ENCODE measurements at places on chromosomes 12 and 14.

DNA sequence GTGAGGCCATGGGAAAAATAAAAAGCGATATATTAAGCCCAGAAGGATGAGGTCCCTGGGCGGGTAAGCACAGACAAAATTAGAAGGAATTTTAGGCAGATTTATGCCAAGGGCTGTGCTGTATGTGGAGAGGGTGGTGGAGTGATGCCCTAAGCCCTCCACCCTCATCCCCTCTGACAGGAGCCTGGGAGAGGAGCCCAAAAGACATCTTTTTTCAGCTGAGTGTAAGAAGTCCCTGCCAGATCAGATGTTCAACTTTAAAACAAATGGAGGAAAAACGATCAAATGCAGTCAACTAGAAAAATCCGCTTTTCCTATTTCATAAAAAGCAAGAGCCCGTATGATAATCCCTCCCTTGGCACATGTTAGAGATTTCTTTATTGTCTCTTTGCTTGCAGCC lies 47.7 kb upstream of the NRXN3 start:
- no peak for DNase-seq

DNA sequence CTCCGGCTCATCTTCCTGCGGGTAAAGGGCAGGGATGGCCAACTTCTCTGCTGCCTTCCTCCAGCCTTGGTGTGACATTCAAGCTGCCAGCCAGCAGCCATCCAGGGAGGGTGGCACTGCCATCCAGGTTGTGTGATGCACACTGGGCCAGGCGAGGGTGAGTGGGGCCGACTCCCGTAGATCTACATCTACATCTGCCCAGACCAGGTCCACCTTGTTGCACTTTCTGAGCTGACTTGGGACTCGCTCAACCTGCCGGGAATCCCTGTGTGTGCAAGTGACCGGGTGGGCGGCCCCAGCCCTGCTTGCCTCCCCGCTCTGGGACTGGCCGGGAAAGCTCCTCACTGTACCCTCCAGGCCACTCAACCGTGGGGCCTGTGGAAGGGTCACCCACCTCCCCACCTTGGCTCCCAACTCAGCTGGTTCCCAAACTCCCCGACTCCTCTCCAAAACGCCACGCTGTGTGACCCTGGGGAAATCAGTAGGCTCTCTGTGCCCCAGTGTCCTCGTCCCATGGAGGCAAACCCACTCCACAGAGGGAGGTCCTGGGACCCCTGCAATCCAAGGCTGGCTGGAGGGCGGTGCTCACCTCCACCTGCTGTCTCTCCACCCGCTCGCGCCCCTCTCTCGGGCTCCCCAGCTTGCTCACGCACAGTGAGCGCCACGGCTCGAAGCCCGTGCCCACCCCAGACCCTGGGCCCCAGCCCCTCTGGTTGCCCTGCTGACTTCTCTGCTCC lies 14.7 kb downstream of the JAG2 start:
- DNase-seq = no peak

GRCh38 chr14:57976701-57977100 lies 110.8 kb upstream of the SLC35F4 start:
- DNase-seq = no peak

DNA sequence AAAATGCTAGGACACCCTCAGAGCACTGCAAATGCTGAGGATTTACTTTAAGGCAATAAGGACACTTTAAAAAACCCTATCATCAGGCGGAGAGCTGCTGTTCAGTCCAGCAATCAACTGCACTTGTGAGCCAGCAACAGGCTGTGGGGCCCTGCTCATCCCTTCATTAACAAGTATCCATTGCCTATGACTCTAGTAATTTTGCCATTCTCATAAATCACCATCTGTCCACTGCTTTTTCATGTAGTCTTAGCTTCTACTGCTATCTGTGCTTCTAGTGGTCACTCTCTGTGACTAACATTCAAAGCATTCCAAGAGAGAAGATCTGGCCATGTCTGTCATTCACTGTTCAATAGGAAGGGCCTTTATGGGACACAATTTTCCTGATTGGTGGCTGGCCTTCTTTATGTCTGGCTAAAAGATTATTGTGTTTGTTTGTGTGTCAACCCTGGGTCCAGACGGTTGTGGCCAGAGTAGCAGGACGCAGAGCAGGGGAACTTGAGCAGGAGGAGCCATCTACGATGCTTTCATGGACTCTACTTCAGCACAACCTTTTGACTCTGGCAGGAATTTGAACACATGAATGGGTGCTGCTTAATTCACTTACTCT lies 3.6 kb upstream of the KRAS start:
- DNase-seq = no peak

DNA sequence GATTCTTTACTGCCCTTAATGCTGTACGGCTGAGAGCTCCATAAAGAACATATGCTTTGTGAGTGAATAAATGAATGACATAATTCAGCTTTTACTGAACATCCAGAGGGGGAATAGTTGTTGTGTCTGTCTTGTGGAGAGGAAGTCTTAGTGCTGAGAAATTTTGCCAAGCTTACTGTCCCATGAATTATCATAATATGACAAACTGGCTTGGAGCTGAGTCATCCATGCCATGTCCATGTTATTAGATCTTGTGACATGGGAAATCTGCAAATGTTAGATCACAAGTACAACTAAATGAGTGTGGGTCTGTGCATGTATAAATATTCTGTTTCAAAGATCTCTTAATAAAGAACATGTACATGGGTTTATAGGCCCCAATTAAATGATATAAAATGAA lies 350.4 kb downstream of the BMP4 start:
- DNase-seq = no peak
